ENCODE measurements at places on chromosomes 11 and 22.

DNA sequence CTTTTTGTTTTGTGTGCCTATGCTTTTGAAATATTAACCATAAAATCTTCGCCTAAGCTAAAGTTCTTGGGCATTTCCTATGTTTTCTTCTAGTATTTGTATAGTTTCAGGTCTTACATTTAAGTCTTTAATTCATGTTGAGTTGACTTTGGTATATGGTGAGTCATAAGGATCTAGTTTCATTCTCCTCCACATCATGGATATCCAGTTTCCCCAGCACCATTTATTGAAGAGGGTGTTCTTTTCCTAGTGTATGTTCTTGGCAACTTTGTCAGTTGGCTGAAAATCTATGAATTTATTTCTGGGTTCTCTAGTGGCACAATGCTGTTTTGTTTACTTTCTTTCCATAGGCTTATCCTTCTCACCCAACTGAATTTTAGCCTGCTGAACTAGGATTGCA lies 49.0 kb downstream of the CTSC start:
- no peak for ATAC-seq

GRCh38 chr22:47355388-47355725 lies 592.9 kb downstream of the TBC1D22A start:
- ATAC-seq = no peak

GRCh38 chr11:12845163-12845562 lies 164.0 kb upstream of the RASSF10 start:
- no peak for ATAC-seq

GRCh38 chr22:27475548-27475897 lies 326.0 kb downstream of the MN1 start:
- ATAC-seq = no peak

GRCh38 chr11:77175869-77176539 lies 48.0 kb downstream of the MYO7A start:
- ATAC-seq = no peak

GRCh38 chr22:42769574-42770447 lies 49.1 kb upstream of the A4GALT start:
- ATAC-seq = peak; percentile 93

DNA sequence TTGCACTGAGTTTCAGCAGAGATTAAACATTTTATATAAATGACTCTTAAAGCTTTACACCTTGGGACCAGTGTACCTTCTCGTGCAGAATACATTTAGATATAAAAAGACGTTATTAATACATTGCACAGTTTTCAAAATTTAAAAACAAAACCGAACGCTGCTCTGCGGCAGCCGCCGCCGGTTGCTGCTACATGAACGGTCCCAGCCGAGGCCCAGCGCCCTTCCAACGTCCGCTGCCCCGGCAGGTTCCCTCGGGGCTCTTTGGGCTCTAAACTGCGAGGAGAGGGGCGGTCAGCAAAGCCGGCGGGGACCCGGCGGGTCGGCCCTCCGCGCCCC lies 2.0 kb downstream of the CDKN1C start:
- ATAC-seq = no peak

- ATAC-seq = no peak
These were observed 101.8 kb downstream of the FEZ1 start for GRCh38 chr11:125394296-125394695.

DNA sequence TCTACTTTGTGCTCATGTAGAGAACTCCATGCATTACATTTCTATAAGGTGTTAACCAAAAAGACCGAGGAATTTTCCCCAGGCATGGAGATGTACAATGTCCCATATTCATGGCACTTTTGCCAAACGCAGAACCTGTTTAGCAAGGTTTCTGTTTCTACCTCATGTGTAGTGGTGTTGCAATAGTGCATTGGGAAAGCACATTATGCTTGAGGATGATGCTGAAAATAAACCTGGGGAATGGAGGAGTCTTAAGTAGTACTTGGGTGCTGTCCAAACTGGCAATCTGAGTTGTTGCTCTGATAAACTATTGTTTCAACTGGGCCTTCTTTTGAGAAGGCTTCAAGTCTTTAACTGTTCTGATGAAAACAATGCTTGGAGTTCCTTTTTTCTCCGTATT lies 11.5 kb upstream of the MUC15 start:
- no peak for ATAC-seq
